ENCODE measurements at places on chromosomes 4 and X. TPM values are rescaled to one million over a fixed set of nuclear protein-coding genes. Genes with fewer than 3 reads are reported as not detected.

DNA sequence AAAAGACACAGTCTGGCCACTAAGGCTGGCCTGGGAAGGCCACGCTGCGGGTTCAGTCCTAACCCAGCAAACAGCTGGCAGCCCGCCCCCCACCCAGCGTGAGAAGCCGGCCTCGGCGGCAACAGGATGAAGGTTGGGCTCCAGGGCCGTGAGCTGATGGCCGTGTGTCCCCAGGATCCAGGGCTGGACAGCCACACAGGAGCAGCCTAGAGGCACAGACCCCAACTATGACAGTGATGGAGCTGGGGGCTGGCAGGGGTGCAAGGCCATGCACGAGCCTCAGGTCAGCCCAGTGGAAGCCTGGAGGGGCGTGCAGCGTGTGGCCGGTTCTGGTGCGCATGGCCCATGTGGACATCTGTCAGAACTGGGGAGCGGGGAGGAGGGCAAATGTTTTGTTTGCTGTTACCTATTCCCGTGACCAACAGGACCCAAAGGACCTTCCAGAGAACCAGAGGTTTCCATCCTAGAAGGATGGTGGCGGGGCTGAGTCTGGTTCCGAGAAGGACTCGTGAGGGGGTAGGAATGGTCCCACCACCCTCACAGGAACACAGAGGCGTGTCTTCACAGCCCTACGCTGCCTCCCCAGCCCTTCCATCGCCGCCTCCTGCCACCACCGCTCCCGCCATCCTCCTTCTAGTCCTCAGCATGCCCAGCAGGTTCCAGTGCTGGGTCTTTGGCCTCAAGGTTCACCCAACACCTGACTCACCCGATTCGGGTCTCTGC lies 46.5 kb downstream of the ZFYVE28 start:
- H3K27ac ChIP-seq = no peak overlapping the region
- no peaks in the 10 kb centered on the region for H3K36me3 ChIP-seq
- DNase-seq = no peak
- no peak overlapping the region for H3K4me3 ChIP-seq

CENPC gene
- 26.3 TPM for total RNA-seq

DNA sequence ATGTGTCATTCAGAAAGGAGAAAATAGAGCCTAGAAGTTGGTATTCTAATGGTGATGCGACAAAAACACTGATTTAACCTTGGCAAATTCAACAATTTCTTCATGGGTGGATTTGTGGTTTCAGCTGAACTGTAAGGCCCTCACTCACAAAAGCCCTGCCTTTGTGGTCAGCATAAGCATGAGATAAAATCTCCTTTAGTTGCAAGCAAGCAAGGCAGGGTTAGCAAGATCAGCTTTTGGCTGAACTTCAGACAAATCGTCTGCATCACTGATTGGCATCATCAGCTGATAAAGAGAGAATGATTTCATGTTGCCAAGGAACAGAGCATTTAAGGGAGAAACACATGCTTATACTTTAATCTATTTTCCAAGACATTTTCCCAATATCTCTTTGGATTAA lies 2582.2 kb downstream of the PCDH7 start:
- no peaks in the 10 kb centered on the region for H3K4me1 ChIP-seq
- H3K27ac ChIP-seq = no peak overlapping the region
- no peaks in the 10 kb centered on the region for H3K36me3 ChIP-seq
- no peak for DNase-seq

DNA sequence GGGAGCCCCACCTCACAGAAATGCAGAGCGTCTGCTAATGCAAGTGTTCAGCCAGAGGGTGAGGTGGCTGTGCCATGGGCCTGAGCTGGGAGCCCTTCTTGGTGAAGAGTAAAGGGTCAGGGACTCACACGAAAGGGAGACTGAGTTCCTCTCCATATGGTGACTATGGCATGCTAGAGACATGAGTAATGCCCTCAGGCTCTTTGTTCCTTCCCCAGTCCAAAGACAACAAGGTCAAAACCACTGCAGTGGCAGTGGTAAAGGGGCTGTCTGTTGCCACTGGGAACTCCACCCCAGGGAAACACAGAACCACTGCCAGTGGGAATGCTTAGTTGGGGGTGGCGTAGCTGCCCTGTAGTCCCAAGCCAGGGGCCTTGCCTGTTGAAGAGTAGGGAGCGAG lies 22.4 kb downstream of the RAB40AL start:
- H3K4me1 ChIP-seq = no peaks in the 10 kb centered on the region
- no peak overlapping the region for H3K4me3 ChIP-seq
- no peaks in the 10 kb centered on the region for H3K36me3 ChIP-seq

DNA sequence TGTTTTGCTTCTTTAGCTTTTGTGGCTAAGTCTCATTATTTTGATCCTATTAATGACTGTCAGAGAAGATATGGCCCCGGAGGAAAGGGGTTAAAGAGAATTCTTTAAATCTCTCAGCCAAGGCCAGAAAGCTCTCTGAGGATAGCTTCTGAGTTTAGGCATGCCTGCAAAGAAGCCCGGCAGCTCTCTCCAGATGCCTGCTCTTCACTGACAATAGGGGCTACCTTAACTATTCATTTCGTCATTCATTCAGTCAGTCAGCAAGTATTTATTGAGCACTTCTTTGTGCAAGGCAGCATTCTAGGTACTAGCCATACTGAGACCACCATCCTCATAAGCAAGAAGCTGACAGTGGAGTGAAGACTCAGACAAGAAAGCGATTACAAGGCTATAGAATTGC lies 34.0 kb upstream of the BMP15 start:
- no peaks in the 10 kb centered on the region for H3K4me1 ChIP-seq
- no peak overlapping the region for H3K27ac ChIP-seq
- H3K36me3 ChIP-seq = no peaks in the 10 kb centered on the region
- no peaks in the 10 kb centered on the region for H3K27me3 ChIP-seq

DNA sequence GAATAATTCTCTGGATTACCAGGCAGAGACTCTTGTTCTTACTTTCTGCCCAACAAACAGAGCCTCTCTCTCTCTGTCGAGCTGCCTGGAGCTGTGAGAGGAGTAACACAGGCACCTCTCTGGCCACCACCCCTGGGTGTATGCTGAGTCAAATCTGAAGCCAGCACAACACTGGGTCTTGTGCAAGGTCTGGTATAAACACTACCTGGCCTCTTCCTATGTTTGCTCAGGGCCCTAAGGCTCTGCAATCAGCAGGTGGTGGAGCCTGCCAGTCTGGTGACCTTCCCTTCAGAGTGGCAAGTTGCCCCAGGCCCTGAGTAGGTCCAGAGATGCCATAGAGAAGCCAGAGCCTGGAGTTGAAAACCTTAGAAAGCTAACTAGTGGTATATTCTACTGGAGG lies 139.9 kb downstream of the CPXCR1 start:
- no peak for DNase-seq
- no peaks in the 10 kb centered on the region for H3K4me1 ChIP-seq
- no peak overlapping the region for H3K4me3 ChIP-seq

DNA sequence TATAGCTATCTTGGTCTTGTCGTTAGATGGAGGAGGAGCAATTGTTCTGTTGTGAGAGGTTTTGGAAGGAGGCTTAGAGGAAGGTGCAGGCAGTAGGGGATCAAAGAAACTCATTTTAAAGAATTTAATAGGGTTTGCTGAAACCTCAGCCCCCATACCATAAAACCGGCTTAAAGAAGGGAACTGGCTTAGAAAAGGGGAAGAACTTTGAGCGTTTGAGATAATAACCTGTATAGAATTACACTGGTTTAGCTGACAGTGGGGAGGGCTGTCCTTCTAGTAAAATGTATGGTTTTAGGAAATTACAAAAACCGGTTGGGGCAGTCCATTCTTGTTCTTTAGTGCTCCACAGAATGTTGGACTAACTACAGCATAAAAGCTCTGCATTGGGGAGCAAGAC lies 128.1 kb downstream of the KDM6A start:
- H3K4me3 ChIP-seq = no peak overlapping the region
- no peaks in the 10 kb centered on the region for H3K4me1 ChIP-seq

DNA sequence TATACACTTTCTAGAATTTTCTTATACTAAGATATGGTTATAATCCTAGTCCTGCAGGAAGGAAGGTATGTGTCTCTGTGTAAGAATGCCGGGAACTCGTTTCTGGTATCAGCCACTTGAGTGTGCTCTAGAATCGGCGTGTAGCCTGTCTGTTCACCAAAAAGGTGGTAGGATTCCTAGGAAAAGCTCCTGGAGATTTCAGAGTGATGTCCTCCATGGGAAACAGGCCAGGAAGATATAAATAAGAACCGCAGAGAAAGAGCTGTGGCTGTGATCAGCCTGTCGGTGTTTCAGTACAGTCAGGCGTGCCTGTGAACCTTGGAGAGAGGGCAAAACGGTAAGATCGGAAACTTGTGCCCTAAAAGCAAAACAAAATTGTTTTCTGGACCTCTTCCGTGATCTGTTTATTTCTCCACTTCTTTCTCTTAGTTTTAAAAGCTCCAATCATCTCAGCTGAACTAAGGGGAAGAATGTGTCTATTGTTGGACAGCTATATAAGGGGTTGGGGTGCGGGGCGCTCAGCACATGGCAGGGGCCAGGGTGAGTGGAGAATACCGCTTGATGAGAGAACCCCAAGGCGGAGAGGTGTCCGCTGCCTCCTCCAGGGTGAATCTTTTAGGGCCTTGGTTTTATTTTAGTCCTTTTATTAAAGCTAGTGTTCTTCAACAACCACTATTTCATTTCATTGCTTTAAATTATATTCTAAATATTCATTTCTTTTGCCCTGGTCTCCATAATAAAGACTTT lies 303.8 kb upstream of the TENM3 start:
- H3K36me3 ChIP-seq = no peaks in the 10 kb centered on the region
- H3K27ac ChIP-seq = no peak overlapping the region
- H3K4me3 ChIP-seq = no peak overlapping the region
- no peaks in the 10 kb centered on the region for H3K27me3 ChIP-seq
- H3K4me1 ChIP-seq = no peaks in the 10 kb centered on the region
- DNase-seq = no peak

DNA sequence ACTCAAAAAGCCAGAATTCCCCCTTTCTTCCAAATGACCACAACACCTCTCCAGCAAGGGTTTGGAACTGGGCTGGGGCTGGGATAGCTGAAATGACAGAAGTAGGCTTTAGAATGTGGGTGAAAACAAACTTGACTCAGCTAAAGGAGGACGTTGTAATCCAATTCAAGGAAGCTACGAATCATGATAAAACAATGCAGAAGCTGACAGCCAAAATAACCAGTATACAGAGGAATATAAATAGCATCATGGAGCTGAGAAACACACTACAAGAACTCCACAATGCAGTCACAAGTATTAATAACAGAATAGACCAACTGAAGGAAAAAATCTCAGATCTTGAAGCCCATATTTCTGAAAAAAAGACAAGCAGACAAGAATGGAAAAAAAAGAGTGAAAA lies 95.8 kb upstream of the TET2 start:
- no peak for DNase-seq
- H3K27ac ChIP-seq = no peak overlapping the region
- no peaks in the 10 kb centered on the region for H3K27me3 ChIP-seq
- no peaks in the 10 kb centered on the region for H3K4me1 ChIP-seq
- no peaks in the 10 kb centered on the region for H3K36me3 ChIP-seq
- H3K4me3 ChIP-seq = no peak overlapping the region

- H3K27me3 ChIP-seq = no peaks in the 10 kb centered on the region
- no peak for DNase-seq
Observed at GRCh38 chr4:161577579-161578301, 586.1 kb downstream of the FSTL5 start.

- DNase-seq = no peak
- H3K4me3 ChIP-seq = no peak overlapping the region
- no peaks in the 10 kb centered on the region for H3K36me3 ChIP-seq
Observed at GRCh38 chrX:105526431-105526830, 295.9 kb upstream of the NRK start.

DNA sequence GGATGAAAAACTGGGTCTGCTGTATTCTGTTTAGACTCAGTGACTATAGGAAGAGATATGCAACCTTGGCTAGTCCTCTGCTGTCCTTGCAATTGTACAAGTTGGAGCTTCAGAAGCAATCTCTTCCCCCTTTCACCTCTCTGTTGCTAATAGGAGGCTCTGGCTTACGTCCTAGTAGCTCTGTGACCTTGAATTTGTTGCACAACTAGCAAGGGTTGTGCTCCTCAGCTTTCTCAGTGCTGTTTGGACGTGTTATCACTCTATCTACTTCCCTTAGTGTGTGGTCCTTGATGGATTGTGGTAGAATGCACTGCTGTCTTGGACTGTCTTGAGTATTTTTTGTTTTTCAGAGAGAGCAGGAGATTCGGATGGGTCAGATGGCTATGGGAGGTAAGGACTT lies 3.4 kb upstream of the ITGB1BP2 start:
- no peak for DNase-seq
- no peaks in the 10 kb centered on the region for H3K27me3 ChIP-seq
- no peak overlapping the region for H3K4me3 ChIP-seq

DNA sequence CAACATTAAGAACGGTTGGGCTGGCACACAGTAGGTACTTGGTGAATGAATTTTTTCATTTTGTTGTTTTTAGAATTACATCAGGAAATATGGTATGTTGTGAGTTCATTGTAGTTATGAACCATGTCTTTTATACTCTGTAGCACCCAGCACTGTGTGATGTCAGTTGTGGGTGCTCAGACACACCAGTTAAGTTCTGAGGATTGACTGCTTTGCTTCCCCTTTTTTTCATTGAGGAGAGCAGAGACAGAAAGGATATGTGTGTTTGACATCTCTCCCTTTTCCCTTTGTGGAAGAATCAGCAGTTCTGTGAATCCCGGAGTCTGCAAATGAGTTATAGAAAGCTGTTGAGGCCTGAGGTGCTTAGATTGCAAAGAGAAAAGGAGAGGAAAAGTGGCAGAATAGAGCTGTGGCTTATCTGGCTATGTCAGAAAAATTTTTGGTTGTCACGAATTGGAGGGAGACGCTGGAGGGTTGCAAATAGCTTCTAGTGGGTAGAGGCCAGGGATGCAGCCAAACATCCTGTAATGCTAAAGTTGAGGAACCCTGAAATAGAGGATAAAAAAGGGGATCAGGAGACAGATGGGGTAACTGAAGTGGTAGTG lies 13.1 kb downstream of the SMAD1 start:
- no peaks in the 10 kb centered on the region for H3K4me1 ChIP-seq
- H3K36me3 ChIP-seq = no peaks in the 10 kb centered on the region
- DNase-seq = no peak
- no peak overlapping the region for H3K27ac ChIP-seq
